ENCODE measurements at places on chromosomes 12 and 14. TPM values are rescaled to one million over a fixed set of nuclear protein-coding genes. Genes with fewer than 3 reads are reported as not detected.

Gene RIC8B
- 15.0 TPM for total RNA-seq

Gene COA8
- 46.1 TPM for total RNA-seq

Gene RAD9B
- 1.7 TPM for total RNA-seq

Gene SLC39A2
- not detected for total RNA-seq

DNA sequence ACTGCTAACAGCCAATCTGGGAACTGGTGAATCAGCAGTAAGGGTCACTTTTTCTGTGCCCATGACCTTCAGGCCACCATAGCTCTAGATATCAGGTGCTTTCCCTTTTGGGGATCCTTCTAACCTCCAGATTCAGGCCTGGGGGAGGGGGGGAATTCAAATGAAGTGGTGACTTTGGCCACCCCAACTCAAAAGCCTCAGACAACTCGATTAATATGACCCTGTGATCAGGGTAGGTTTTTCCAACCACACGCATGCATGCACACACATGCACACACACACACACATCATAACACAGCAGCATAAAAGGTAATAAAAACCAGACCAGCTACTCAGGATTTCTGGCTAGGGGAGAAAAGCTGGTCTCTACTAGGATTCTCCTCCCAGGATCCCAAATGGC, 5.3 kb downstream of the TBX3 start:
- H3K27ac ChIP-seq, result no peak overlapping the region
- H3K4me3 ChIP-seq, result no peak overlapping the region
- H3K36me3 ChIP-seq, result peaks cover 20% of the 10 kb centered on the region
- DNase-seq, result no peak
- H3K4me1 ChIP-seq, result no peaks in the 10 kb centered on the region

DNA sequence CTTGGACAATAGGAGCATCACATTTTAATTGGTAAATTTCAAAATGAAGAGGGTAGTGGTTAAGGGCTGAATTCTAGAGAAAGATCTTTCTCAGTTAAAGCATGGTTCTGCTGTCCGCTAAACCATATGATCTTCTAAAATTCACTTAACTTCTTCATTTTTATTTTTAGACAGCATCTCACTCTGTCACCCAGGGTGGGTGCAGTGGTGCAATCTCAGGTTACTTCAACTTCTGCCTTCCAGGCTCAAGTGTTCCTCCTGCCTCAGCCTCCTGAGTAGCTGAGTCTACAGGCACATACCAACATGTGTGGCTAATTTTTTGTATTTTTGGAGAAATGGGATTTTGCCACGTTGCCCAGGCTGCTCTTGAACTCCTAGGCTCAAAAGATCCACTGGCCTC, 226.7 kb upstream of the ABCD2 start:
- no peaks in the 10 kb centered on the region for H3K36me3 ChIP-seq
- H3K4me1 ChIP-seq, result no peaks in the 10 kb centered on the region
- no peak for DNase-seq
- no peaks in the 10 kb centered on the region for H3K27me3 ChIP-seq

DNA sequence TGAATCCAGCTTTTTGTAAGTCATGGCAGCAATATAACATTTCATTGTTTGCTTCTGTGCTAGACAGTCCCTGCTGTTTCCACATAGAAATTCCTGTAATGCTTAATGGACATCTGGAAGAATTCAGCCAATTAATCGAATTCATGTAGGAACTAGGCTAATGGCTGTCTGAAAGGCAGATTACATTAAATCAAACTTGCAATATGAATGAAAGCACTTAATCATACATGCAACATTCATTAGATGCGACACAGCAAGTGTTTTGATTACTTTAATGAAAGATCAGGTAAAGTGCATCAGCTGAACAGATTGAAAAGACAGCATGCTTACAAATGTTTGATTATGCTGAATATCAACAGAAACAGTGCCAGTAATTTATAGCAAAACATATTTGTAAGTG, 24.1 kb upstream of the INSM2 start:
- H3K27me3 ChIP-seq, result no peaks in the 10 kb centered on the region
- H3K4me3 ChIP-seq, result no peak overlapping the region
- no peak overlapping the region for H3K27ac ChIP-seq
- DNase-seq, result no peak

Gene CD163
- 213 TPM for total RNA-seq

GRCh38 chr14:56561606-56562005, 18.0 kb upstream of the TMEM260 start:
- H3K27ac ChIP-seq, result no peak overlapping the region
- no peaks in the 10 kb centered on the region for H3K4me1 ChIP-seq
- no peak overlapping the region for H3K4me3 ChIP-seq
- no peak for DNase-seq
- no peaks in the 10 kb centered on the region for H3K27me3 ChIP-seq

Gene TESPA1
- 2.9 TPM for total RNA-seq

- no peak overlapping the region for H3K4me3 ChIP-seq
- no peak for DNase-seq
- H3K36me3 ChIP-seq, result no peaks in the 10 kb centered on the region
- H3K27ac ChIP-seq, result no peak overlapping the region
- no peaks in the 10 kb centered on the region for H3K27me3 ChIP-seq
- peaks cover 2% of the 10 kb centered on the region for H3K4me1 ChIP-seq
Observed at GRCh38 chr14:32694795-32695449, 243.8 kb upstream of the NPAS3 start.

Gene ADAM21
- total RNA-seq, result 0.26 TPM

- no peak overlapping the region for H3K4me3 ChIP-seq
- H3K27ac ChIP-seq, result no peak overlapping the region
- no peaks in the 10 kb centered on the region for H3K36me3 ChIP-seq
- H3K4me1 ChIP-seq, result no peaks in the 10 kb centered on the region
Observed at GRCh38 chr12:98856897-98857540, 211.9 kb downstream of the APAF1 start.

All from esophagus muscularis mucosa (tissue), 4 donors.